ENCODE measurements at places on chromosomes 11 and 22.

GRCh38 chr22:25193548-25193947, 6.1 kb upstream of the CRYBB3 start:
- no peak for DNase-seq

DNA sequence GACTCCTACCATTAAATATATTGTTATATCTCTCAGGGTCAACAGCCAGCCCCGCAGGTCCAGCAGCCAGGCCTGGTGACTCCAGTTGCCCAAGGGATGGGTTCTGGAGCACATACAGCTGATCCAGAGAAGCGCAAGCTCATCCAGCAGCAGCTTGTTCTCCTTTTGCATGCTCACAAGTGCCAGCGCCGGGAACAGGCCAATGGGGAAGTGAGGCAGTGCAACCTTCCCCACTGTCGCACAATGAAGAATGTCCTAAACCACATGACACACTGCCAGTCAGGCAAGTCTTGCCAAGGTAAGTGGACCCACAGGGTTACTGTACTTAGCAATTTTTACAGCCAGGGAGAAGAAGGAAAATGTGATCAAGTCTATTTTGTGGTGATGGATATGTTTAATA, 35.1 kb downstream of the EP300 start:
- DNase-seq = no peak

GRCh38 chr11:94653561-94653960, 86.4 kb downstream of the PIWIL4 start:
- no peak for DNase-seq

GRCh38 chr11:107849790-107850189, 8.8 kb downstream of the SLC35F2 start:
- DNase-seq = no peak

GRCh38 chr22:49693416-49693815, 134.3 kb downstream of the BRD1 start:
- DNase-seq = no peak

DNA sequence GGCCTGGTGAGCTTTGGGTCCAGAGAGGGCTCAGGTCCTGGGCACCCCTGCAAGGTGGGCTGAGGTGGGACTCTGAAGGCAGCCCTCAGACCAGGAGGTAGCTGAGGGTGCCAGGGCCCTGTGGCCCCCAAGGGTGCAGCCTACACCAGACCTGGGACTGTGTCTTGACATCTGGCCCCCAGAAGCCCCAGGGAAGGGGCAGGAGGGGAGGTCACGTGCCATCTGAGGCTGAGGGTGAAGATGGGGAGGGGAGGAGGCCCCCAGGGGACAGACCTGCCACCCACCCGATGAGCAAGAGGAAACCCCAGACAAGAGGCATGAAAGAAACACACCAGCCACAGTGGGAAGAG, 520.2 kb downstream of the BRD1 start:
- DNase-seq = no peak

- DNase-seq = no peak
These were observed 109.6 kb upstream of the POU2AF2 start for GRCh38 chr11:111135778-111136570.

GRCh38 chr11:123056835-123057491, 5.0 kb downstream of the HSPA8 start:
- DNase-seq = peak; percentile 63

DNA sequence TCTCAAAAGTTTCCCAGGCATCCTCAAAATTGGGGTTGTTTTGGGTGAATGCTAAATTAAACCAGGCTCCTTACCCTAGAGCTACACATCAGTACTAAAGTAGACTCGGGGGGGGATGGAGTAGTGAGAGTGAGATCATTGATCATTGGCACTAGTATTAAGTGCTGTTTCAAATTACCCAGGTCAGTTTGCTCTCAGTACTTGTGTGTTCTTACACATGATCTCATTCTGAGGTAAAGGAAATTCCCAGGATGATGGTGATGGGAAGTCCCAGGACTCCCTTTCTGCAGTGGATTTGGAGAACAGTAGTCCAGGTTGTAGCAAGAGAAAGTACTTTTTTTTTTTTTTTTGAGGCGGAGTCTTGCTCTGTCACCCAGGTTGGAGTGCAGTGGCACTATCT, 12.5 kb downstream of the RBM4 start:
- DNase-seq = no peak

- no peak for DNase-seq
These were observed 49.3 kb downstream of the CHRDL2 start for GRCh38 chr11:74681686-74682651.

- DNase-seq = no peak
These were observed 59.2 kb upstream of the PRODH start for GRCh38 chr22:18995327-18995711.

DNA sequence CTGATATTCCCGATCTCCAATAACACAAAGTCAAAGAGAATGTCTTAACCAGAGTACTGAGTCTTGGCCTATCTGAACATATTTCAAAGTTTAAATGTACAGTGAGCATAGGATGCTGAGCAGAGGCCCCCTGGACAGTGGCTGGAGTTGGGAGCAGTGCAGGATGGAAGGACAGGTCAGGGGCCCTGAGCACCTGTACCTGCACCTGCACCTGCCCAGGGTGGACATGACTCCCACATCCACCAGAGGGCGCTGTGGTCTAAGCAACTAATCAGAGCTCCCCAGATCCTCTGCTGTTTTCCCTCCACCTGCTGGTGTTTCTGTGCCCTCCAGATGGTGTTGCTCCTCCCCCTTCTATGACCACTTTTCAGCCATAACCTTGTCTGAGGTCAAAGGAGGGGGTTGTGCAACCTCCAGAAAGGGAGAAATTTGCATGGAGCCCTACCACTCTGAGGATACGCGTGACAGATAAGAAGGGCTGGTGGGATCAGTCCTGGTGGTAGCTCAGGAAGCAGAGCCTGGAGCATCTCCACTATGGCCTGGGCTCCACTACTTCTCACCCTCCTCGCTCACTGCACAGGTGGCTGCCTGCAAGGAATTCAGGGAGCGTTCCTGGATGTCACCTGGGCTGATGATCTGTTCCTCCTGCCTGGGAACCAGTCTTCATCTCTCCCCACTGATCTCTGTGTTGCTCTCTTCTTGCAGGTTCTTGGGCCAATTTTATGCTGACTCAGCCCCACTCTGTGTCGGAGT, 49.1 kb upstream of the VPREB1 start:
- peak; percentile 77 for DNase-seq

GRCh38 chr11:130782361-130783222, 133.7 kb downstream of the SNX19 start:
- no peak for DNase-seq

GRCh38 chr11:24872186-24872585, 375.3 kb downstream of the LUZP2 start:
- DNase-seq = no peak

DNA sequence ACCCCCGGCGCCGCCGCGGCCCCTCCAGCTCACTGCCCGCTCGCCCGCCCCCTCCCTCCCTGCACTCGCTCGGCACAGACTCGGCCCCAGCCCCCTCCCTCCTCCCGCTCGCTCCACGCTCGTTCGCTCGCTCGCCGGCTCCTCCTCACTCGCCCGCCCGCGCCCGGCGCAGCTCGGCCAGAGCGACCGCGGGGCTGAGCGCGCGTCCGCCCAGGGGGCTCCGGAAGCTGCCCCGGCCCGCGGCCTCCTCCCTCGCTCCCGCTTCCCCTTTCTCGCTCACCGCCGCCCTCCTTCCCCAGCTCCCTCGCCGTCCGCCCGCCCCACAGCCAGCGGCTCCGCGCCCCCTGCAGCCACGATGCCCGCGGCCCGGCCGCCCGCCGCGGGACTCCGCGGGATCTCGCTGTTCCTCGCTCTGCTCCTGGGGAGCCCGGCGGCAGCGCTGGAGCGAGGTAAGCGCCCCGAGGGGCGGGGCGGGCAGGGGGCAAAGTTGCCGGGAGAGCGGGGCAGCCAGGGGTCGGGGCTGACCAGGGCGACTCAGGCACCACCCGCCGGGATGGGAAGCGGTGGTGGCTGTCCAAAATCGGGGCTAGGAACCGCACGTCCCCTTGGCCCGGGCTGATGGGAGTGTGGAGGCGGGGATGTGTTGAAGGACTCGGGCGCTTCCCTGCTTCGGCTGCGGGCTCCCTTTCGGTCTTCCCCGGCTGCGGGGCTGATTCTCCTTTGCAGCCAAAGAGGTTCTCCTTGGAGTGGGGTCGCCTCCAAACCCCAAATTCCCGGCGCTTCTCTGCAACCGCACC, at the start of gene SEZ6L:
TSS of gene SEZ6L (plus strand) at position 148 of the 797 bp plus-strand sequence. CDS start at position 356, 208 bp downstream.
- no peak for DNase-seq

- DNase-seq = no peak
These were observed 132.3 kb downstream of the CEP164 start for GRCh38 chr11:117459979-117460300.

DNA sequence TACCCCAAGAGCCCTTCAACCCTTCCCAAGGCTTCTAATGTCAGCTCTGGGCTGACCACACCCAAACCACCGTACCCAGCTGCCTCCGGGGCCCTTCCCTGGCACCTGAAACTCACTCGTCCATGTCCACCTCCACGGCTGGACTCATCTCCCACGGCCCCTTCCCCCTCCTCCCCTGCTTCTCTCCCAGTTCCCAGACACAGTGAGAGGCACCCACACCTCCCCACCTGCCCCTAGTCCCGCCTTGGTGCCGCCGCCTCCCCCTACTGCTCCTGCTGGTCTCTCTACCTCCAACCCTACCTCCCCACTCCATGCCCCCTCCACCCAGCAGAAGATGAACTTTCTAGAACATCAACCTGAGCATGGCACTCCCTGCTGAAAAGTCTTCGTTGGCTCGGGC, 39.5 kb downstream of the ELFN2 start:
- DNase-seq = no peak

GRCh38 chr11:64482588-64482987, 108.4 kb upstream of the SLC22A12 start:
- DNase-seq = no peak

DNA sequence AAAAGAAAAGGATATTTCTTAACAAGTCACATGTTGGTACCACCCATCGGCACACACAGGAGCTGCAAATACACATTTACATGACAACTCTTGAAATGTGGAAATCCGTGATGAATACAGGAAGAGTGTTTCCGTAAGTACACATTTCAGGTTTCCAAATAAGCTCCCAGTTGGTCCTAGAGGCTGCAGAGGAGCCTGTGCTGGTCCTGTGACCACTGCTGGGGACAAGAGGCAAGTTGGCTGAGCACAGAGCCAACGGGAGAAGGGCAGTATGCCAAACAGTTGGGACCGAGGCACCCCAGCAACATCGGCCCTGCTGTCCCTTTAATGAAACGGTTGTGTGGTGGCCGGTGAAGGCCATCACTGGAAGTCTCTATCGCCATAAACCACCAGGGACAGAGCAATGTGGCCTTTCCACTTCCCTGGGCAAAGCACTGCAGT, 38.5 kb upstream of the ARFGAP3 start:
- no peak for DNase-seq

DNA sequence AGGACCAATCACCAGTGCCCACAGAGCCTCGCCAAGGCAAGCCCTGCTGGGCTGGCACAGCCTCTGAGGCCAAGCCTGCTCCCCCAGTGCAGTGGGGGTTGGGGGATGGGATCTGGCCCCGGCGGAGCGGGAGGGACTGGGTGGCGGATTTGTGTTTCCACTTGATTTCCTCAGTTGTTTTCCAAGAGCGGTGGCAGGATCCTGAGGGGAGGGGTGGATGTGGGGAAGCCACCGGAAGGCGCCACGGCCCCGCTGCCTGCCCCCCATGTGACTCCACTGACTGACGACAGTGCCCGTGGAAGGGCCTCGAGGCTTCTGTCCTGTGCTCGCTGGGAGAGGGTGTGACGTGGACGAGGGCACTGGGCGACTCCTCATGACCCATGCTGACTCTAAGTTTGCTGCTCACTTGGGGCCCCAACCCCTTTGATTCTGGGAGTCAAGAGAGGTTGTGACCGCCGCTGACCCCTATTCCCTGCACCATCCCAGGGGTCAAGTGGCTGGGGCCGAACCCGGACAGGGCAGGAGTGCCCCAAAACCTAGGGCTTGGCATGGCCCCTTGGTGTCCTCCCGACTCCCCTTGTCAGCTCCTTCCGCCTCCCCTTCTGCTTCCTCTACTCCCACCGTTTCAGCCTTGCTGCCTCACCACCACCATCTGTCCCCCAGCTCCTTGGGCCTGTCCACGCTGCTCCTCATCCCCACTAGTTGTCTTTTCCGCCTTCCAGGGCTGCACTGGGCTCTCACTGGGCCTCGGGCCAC, 23.5 kb upstream of the PICK1 start:
- no peak for DNase-seq

DNA sequence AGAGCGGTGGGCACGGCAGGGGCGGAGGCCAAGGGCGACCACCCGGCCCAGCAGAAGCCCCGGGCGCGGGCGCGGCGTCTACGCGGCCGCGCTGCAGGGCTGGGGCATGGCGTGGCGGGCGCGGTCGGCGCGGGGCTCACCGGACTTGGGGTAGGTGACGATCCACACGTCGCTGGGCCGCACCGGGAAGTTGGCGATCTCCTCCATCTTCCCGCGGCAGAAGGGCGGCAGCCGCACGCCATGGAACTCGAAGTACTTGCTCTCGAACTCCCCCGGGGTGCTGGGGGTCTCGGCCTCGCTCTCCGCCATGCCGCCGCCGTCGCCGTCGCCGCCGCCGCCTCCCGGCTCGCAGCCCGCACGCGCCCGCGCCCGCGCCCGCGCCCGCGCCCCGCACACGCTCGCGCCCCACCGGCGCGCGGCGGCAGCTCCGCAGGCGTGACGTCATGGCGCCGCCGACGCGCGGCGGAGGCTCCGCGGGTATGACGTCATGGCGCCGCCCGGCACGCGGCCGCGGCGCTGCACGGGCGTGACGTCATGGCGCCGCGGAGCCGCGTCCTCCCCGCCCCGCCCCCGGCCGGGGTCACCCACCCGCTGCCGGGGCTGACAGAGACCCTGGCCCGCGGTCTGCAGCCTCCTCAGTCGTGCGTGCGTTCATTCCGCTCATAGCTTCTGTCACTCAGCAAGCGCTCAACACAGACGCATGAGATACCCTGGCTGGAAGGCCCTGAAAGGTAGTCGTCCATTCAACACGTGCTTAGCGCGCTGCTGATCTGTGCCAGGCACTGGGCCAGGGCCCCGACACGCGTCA, at the start of gene SULT4A1:
TSS of gene SULT4A1 (minus strand) at position 440 of the 808 bp plus-strand sequence. CDS start at position 309, 131 bp downstream.
- DNase-seq = no peak

- DNase-seq = no peak
These were observed 59.2 kb upstream of the KIRREL3 start for GRCh38 chr11:127059750-127060149.

DNA sequence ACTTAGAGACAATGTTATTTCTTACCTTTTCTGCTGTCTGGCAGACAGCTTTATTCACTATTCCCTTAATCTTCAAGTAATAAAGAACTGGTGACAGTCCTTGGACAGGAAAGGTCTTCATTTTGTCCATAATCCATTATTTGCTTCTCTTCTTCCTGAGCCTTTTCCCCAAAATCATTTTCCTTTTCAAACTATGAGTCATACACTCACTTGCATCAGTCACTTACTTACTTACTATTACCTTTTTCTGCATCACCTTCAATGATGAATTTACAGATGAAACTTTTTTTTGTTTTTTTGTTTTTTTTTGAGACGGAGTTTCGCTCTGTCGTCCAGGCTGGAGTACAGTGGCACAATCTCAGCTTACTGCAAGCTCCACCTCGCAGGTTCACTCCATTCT, 9.5 kb downstream of the METTL15 start:
- no peak for DNase-seq

DNA sequence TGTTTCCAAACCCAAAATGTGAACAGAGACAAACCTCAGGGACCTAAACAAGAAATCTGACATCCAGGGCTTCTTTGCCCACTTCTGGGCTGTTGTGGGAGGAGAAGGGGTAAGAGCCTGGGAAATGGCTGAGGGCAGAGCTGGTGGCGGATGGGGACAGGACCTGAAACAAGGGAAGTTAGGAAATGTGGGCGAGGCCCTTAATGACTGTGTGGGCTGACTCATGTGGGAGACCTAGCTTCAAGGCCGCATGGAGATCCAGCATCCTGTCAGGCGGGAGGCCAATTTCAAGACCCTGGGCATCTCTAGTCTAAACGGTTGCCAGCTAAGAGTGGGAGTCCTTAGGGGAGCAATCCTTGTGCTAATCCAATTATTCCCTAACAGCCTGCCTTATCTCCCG, 2.1 kb upstream of the OAF start:
- no peak for DNase-seq

GRCh38 chr11:81388326-81388725, 1345.3 kb downstream of the FAM181B start:
- no peak for DNase-seq
